ENCODE measurements at places on chromosomes 1 and 21.

DNA sequence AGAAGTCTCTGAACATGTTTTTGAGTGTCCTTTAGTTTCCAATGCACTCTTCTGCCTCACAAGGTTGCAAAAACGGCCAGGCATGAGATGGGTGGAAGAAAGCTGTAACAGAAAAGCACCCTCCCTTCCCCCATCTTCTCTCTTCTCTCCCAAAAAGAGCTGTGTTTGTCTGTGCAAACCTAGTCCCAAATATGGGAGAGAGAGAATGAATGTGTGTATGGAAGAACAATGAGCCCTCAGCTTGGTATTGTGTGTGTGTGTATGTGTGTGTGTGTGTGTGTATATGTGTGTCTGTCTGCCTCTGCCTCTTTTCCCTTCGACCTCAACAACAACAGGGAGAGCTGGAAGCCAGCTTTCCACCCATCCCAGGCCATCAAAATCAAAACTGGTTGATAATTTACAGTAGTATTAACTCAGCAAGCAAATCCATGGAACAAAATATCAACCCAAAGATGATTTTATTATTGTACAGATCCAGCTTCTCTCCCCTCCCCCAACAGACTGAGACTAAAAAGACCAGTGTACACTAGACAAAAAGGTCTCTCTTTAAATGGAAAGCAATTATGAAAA is 1.8 kb downstream of the RERE start:
- H3K27ac ChIP-seq = peak overlapping the region; percentile 88
- H3K27me3 ChIP-seq = no peaks in the 10 kb centered on the region
- DNase-seq = no peak
- H3K4me3 ChIP-seq = peak overlapping the region; percentile 91

GRCh38 chr1:116983678-116984077 is 17.9 kb upstream of the CD101 start:
- H3K36me3 ChIP-seq = no peaks in the 10 kb centered on the region
- no peak overlapping the region for H3K4me3 ChIP-seq
- peaks cover 26% of the 10 kb centered on the region for H3K4me1 ChIP-seq
- no peak overlapping the region for H3K27ac ChIP-seq
- no peaks in the 10 kb centered on the region for H3K27me3 ChIP-seq
- DNase-seq = no peak

DNA sequence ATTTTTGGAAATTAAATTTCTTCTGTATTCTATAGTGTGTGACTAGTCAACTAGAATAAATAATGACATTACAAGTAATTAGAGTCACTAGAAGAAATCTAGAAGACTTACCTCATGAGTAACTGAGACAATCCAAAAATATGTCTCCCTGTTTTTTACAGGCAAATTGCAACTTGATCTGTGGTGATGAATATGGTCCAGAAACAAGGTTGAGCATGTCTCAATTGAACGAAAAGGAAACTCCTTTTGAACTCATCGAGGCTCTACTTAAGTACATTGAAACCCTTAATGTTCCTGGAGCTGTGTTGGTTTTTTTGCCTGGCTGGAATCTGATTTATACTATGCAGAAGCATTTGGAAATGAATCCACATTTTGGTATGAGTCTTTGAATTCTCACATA is 36.7 kb downstream of the DHX9 start:
- no peak overlapping the region for H3K27ac ChIP-seq
- H3K27me3 ChIP-seq = no peaks in the 10 kb centered on the region
- no peak for DNase-seq
- H3K4me1 ChIP-seq = no peaks in the 10 kb centered on the region
- peaks cover 97% of the 10 kb centered on the region for H3K36me3 ChIP-seq

GRCh38 chr1:81232420-81232819 is 568.3 kb upstream of the ADGRL2 start:
- no peaks in the 10 kb centered on the region for H3K36me3 ChIP-seq
- no peak overlapping the region for H3K27ac ChIP-seq
- no peak overlapping the region for H3K4me3 ChIP-seq
- no peak for DNase-seq
- no peaks in the 10 kb centered on the region for H3K27me3 ChIP-seq
